Epithelial cell of esophagus (primary cell): ENCODE measurements at places on chromosomes 12 and 14.

GRCh38 chr12:12423367-12423766 lies 66.5 kb downstream of the BORCS5 start:
- no peak for DNase-seq

DNA sequence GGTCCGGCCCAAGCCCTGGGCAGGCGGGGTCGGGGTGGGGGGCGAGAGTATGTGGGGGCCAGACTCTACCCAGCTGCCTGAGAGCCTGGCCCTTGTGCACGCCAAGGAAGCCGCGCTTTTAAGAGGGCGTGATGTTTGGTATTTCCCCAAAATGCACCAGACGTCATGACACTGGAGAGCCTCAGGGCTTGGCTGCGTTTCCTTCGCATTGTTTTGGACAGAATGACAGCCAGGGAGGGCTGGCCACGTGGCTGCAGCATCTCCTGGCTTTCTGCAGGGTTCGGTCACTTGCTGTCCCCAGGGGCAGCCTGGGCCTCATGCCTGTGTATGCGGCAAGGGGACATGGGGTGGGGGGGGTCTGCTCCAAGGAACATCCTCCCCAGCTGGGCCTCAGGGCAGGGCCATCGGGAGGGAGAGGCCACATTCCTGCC lies 16.1 kb upstream of the NUDT14 start:
- DNase-seq, result peak; percentile 28

GRCh38 chr14:72563676-72564075 lies 330.2 kb downstream of the DPF3 start:
- DNase-seq, result no peak

- DNase-seq, result peak; percentile 65
Measured at GRCh38 chr14:79161571-79161970, 991.4 kb downstream of the NRXN3 start.

GRCh38 chr12:124277394-124278241 lies 17.3 kb upstream of the RFLNA start:
- DNase-seq, result no peak

DNA sequence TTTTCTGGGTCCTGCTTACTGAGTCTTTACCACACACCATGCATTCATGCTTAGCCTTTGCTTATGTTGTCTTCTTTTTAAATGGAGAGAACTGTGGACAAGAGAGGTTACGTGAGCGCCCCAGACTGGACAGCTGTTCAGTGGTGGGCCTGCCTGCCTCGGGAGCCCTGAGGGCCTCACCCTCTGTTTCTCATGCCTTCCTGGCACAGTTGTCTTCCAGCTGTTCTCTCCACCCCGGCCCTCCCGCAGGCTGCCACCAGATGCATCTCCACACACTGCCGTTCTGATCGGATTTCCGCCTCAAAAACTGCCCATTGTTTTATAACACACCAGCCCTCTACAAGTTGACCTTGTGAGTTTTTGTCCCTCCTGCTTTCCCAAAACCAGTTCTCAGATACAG lies 100.8 kb downstream of the SAMD4A start:
- DNase-seq, result no peak

DNA sequence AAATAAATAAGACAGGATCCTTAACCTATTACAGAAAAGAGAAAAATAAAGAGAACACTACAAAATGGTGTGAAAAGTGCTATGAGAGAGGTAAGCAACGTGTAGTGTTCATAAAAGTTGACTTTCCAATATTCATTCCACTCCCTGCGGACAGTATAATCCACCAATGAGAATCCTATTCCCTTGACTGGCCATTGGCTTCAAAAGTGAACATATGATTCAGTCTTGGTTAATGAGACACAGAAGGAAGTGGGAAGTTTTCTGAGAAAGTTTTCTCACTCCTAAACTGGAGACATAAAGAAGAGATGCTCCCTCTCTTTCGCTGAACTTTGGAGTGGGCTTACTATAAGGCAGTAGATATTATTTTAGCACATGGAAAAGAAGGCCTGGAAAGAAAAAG lies 153.1 kb downstream of the PAWR start:
- no peak for DNase-seq

DNA sequence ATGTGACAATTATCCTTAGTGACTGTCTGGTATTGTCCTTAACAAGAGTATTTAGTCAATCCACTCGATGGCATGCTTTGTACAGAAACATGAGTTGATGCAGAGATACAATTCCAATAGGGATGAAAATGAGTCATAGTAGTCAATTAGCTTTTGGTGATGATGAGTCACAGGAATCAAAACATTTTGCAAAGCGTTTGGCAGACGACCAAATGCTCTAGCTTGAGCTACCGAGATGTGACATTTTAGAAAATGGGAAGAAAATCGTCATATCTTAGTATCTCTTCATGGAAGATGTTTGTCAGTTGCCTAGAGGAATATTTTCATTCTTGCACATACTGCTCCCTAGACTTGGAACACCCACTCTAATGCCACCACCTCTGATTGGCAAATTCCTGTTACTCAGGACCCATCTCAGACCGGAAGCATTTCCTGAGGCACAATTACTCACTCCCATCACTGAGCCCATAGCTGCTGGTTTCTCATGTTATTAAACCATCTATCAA lies 95.0 kb downstream of the LMNTD1 start:
- peak; percentile 96 for DNase-seq

- DNase-seq, result no peak
Measured at GRCh38 chr14:106606936-106607335, 1080.6 kb downstream of the TMEM121 start.

GRCh38 chr12:93539821-93540220 lies 32.7 kb upstream of the SOCS2 start:
- no peak for DNase-seq

DNA sequence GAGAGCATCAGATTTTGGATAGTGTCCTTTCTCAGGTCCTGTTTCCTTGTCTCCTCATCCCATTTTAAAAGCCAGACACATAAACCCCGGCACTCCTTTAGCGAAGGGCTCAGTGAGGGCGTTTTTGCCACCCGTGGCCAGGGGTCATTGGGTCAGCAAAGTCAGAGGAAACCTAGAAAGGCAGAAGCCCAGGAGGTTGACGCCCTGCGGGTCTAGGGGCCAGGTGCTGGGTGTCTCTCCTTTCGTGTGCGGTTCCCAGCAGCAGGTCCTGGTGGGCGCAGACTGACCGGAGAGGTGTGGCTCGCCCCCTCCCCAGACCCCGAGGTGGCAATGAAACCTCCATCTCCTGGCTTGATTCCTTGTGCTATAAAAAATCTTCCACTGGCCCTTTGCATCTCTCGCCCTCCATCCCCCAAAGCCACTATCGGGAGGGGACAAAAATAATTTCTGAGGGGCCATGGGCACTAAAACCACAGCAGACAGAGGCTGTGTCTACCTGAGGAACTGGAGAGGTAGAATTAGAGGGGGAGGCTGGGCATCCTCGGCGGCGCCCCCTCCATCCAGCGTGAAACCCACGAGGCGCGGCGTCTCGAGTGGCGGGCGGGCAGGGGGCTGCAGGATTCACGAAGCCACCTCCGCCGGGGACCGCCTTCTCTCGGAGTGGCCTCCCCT lies 858 bp upstream of the FRMD6 start:
- DNase-seq, result no peak
